ENCODE measurements at places on chromosomes 12 and 14.

DNA sequence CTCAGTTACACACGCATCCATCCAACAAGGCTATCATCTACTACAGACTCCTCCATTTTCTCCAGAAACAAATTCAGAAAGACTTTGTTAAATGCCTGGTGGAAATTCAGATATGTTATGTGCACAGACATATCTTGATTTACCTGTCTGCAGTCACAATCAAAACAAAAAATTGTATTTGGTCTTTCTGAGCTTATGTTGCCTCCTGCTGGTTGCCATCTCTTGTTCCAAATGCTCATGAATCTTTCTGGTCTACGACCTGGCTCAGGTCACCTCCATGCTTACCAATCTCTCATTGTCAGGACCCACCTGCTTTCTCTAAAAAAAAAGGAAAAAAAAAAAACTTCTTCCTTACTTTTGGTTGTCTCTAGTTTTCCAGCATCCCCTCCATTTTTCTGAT is 169.2 kb upstream of the PLXNC1 start:
- no peak for DNase-seq

DNA sequence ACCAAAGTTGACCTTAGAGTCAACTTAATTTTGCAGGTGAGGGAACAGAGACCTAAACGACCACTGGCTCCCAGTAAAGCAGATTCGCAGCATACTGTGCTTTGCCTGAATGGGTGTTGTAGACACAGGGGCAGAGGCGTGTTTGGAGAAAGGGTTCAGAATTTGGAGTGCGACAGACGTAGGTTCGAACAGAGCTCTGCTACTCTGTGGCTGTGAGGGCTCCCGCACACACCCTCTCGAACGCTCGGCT is 243 bp upstream of the TOMM20L start:
- DNase-seq = no peak

DNA sequence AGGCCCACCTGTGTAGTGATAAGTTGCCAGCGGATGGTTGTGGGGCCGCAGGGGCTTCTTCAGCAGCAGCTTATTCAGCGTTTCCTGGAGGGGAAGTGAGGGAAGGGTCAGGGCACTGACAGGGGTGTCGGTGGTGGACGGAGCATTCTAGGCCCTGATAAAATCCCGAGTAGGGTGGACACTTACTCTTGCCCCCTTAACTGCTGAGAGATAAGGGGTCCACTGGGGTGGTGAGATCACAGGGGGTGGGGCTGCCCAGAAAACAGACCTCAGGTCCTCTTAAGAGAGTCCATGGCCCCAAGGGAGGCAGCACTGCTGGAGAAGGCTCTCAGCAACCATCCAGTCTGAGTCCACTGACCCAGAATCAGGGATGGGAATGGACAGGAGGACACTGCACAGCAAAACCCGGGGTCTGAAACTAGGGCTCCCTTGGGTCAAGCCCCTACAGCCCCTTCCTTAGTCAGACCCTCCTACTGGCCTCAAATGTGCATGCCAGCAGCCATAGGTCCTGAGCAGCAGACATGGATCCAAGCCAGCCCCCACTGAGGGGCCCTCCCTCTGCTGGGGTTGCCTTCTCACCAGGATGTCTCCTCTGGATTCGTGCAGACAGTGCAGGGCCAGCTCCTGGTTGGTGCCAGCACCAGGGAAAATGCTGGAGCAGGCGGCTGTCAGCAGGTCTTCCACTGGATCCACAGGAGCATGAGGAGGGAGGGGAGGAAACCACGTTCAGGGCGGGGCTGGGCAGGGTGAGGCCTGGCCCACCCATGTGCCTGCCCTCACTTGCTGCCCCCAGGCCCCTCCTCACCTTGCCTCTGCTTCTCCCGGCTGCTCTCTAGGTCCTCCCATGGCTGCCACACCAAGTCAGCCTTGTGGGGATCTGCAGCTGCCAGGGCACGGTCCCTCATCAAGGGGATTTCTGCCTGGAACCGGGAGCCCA is 12.1 kb upstream of the PNMA1 start:
- DNase-seq = no peak

DNA sequence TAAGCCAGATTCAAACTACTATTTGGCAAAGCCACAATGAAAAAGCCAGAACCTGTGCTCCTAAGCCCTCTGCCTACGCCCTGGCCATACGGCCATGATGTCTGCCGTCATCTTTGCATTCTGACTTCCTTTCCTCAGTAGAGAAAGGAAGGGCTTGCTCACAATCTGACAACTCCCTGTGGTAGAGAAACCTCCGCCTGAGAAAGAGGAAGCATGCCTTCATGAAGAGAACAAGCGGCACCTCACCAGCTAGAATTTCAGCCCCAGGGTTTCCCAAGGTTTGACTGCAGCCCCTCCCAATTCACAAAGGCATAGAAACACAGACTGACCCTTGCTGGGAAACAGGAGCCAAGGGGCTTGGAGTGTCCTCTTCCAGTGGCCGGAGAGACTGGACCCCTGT is 25.7 kb downstream of the TEP1 start:
- DNase-seq = no peak

DNA sequence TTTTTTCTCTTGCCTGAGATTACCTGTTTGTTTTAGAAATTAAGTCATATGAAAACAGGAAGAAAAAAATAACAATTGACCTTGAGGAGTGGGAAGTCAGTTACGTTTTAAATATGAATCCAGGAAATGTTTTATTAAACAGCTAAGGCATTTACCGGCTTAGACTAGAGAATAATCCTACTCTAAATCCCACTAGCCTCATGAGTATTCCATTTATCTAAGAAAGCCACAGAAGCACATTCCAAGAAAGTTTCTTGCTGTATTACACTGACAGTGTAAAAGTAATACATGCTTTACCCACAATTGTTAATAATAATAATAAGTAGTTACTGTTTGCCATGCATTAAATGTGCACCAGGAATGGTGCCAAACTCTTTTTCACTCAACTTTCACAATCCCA is 90.9 kb downstream of the BMP4 start:
- DNase-seq = no peak
